ENCODE measurements at places on chromosomes 1 and 21. TPM values are rescaled to one million over a fixed set of nuclear protein-coding genes. Genes with fewer than 3 reads are reported as not detected.

GRCh38 chr1:113031171-113031933 lies 41.6 kb upstream of the LRIG2 start:
- DNase-seq: no peak

DNA sequence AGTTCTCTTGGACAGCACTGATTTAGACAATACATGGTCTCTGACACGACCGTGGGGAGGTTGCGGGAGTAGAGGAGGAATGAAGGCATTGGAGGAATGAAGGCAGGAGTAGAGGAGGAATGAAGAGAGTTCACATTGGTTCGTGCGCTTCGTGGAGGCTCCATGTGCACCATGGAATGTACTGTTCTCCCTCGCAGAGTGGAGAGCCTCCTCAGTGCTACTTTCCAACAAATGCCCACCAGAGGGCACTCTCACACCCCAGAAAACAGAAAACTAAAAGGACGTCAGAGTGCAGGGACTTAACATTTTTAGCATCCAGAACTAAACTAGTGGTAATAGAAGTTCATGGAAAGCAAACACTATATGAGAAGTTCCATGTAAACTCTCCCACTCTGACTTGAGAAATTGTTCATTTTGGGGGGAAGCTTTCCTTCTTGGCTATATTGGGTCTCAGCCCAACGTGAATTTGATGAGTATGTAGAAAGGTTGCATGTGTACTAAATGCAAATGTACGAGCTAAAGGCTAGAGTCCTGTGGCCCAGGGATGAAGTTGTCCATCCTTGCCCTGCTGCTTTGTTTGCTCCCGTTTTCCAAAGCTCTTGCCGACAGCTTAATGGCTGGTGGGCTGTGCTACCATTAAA lies 211.6 kb downstream of the LMX1A start:
- DNase-seq: peak; percentile 35

DNA sequence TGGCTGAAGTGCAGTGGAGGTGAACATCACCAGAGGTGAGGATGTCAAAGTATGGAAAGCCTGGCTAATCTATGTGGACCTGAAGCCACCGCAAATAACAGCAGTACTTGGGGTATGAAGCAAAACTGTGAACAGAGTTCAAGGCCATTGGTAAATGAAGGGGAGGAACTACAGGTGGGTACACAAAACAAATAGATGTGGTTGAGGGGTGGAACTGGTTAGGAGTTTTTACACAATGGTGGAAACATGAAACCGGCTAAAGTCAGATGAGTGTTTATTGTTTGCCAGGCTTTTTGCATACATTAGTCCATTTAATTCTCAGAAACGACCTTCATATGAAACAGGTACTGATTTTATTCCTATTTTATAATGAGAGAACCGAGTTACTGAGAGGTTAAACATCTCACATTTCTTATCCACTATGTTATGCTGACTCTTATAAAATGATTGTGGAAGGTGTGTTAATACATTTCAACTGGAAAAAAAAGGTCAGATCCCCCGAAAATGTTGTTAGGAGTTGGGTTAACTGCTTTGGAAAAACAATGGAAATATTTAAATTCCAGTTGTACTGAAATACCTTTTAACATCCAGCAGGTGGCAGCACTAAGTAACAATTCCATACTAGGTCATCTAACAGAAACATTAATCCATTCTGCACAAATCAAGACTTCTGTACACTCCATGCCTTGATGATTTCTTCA lies 44.3 kb upstream of the GTF2B start:
- no peak for DNase-seq

DNA sequence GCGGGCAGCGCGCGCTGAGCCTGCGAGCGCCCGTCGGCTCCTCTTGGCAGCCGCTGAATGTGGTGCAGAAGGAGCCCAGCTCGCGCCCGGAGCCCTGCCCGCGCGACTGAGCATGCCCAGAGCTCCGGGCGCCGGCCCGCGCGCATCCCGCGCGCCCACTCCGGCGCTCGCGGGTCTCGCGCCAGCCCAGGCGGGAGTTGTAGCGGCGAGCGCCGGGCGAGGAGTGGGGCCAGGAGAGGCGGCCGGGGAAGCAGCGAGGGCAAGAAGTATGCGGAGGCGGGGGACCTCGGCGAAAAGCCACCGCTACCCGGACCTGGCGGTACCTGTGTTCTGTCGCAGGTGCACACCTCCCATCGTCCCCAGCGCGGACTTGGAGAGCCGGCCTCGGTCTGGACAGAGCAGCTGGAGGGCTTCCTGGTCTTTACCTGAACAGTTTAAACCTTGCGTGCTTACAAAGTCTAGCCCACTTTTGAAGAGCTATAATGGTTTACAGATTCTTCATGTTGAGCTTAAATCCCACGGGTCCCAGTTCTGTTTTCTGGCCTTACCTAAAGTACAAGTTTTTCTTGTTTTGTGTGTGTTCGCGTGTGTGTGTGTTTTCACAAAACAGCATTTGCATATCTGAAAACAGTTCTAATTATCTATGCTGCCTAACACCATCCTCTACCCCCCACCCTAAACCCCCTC lies at the start of gene DDAH1:
Gene DDAH1, minus strand, starts transcription at position 61 of the 687 bp plus-strand sequence. CDS start 114 bp downstream, outside the sequence.
- DNase-seq: no peak

- no peak for DNase-seq
These were observed 11.8 kb downstream of the TFF2 start for GRCh38 chr21:42338729-42339715.

DNA sequence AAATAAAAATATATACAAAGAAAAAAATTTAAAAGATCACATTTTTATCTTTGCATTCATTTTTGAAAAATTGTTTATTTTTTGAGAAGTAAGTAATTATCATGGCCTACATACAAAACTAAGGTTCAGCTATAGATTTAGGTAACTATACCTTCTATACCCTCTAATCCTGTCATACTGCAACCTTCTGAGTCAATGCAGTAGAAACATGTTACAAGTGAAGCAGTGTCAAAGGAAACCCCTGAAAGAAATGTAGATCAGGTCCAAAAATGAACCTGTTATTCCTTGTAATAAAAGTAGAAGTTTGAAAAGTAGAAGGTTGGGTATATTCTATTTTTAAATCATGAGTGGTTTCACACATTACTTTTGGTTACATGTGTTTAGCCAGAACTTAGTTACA lies 51.3 kb downstream of the PTGS2 start:
- DNase-seq: no peak

- no peak for DNase-seq
These were observed 139.1 kb downstream of the BRINP2 start for GRCh38 chr1:177309880-177310279.

DNA sequence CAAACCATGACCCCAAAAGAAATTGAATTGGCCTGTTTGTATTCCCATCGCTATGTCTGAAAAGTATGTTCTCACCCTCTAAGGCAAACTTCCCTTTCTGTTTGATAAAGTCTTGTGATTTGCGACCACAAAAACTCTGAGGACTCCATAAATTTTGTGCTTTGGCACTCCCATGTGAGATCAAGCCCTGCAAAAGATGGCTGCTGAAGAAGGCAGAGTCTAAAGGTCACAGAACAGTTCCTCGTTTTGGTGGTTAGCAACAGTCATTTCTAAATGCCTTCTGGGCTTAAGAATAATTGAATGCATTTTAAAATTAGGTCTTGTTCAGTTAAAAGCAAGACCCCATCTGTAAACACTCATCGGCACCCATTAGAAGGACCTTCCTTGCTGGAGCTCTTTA lies 441.6 kb downstream of the OMA1 start:
- no peak for DNase-seq

DNA sequence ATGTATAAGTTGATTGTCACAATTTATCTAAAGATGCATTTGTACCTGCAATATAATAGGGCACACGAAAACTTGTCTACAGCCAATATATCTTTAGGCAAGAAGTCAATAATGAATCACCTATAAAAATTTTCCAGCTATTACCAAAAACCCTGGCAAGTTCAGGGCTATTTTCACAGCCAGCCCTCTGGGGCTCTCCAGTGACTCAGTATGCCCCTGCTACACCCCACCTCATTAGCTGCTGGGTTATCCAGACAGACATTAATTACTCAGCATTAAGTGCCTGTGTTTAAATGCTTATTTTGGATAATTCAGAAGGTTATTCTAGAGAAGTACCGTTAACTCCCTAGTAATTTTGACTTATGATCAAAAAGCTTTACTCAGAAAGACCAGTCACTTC lies 220.2 kb downstream of the TBX15 start:
- DNase-seq: no peak

DNA sequence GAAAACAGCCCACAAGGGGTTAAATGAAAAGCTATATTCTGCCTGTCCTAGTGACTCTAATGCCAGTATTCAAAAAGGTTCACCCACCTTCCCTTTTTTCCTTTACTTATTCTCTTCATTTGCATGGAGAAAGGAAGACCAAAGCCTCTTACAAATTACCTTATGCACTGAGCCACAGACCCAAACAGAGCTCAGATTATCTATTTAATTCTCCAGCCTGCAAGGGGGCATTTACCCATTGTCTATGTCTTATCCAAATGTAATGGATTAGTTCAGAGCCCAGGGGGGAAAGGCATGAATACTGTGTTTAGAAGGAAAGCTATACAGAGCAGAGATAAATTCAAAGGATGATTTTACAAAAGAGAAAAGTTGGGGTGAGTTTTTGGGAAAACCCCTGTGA lies 388.5 kb downstream of the OMA1 start:
- DNase-seq: no peak

DNA sequence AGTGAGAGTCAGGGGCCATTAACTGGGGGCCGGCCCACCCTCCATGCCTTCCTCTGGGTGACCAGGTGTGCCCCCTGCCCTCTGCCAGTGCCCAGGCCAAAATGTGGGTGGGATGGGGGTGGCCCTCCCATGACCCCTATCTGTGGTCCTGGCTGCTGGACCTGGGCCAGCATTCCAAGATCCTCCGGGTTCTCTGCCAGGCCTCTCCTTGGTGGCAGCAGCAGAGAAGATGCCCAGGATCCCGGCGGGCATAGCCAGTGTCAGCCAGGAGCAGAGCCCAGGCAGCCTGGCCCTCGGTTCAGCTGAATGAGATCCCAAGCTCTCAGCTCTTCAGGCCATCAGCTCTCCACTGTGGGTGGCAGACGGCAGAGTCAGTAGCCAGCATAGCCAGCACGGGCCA lies 31.3 kb upstream of the ACTRT2 start:
- no peak for DNase-seq

- no peak for DNase-seq
These were observed 4.5 kb downstream of the RAB7B start for GRCh38 chr1:205998457-205999241.

GRCh38 chr1:244445320-244446181 lies 6.2 kb downstream of the ADSS2 start:
- no peak for DNase-seq

DNA sequence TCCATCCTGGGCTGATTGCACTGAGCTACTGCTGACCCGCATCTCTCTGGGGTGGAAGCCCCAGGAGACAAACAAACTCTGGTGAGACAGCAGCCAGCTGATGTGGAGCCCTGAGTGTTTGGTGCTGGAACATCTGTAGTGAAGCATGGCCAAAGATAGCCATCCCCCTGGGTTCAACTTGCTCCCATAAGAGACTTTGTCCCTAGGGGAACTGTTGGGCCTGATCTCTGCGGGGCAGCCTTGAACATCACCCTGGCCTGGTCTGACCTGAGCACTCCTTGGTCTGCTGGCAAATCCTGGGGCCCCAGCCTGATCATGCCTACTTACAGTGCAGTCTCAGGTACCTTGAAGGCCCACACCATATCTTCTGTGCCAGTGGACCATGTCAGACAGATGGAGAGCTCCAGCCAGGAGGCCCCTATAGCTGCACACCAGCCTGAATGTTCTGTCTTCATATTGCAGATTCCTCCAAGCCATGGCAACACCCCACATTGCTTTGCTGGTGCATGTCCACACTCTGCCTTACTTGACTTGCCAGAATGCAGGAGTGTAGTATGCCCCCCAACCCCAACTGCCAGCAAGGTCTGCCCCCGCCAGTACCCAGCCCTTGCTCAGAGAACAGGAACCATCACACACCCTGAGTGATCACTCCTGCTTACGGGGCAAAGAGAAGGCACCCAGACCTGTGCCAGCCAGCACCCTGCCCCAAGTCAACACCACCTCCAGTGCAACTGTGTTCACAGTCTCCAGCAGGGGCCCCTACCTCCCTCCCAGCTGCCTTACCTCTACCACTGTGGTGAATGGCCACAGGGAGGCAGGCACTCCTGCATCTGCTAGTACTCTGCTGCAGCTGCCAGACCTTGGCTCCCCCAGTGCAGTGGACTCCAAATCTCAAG lies 690.5 kb upstream of the NR5A2 start:
- no peak for DNase-seq

GRCh38 chr1:15029786-15030185 lies 123.8 kb upstream of the TMEM51 start:
- DNase-seq: no peak

GRCh38 chr1:228902781-228903433 lies 167.6 kb downstream of the RHOU start:
- peak; percentile 61 for DNase-seq

DNA sequence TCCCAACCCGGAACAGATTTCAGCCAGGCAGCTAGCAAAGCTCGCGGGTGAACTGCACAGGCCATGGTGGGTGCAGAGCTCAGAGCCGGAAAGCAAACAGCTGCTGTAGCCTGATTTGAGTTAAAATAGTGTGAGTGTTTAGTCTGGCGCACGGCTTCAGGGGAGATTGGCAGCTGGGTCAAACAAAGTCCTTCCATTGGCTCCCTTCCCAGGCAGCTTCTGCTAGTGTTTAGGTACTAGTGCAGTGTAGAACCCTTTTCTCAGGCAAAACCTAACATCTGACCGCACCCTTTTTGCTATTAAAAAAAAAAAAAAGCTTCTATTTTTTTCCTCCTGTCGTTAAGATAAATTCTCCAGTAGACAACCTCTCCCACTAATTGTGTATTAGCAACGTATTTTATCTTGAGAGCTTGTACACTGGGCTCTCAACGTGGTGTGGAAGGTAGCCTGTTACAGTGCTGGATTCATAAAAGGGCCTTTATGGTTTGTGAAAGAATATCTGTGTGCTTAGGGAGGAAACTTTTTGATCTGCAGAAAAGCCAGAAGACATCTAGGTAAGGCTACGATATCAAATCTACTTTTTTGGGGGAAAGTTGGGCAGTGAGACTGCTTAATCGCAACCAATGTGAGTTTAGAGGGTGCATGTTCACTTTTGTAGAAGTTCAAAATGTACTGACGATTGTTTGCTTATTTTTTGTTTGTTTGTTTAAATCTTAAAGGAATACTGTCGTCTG lies 689.6 kb downstream of the USP25 start:
- peak; percentile 25 for DNase-seq

GRCh38 chr1:208002672-208003071 lies 91.7 kb upstream of the CD34 start:
- no peak for DNase-seq

GRCh38 chr1:28249866-28250295 lies 9.4 kb upstream of the SESN2 start:
- no peak for DNase-seq

- DNase-seq: no peak
These were observed 33.9 kb downstream of the MPZL1 start for GRCh38 chr1:167755654-167756053.

Gene GBP1
- 250 TPM for total RNA-seq

Gene CFAP126
- not detected for total RNA-seq

Gene RAB3B
- total RNA-seq: under 0.01 TPM

Gene UBL4B
- total RNA-seq: 0.63 TPM

Gene RPS6KC1
- 22.2 TPM for total RNA-seq

Gene C4BPA
- total RNA-seq: not detected

Gene ELF3
- 0.82 TPM for total RNA-seq

Gene COL6A1
- 1,024 TPM for total RNA-seq

Measured in omental fat pad (tissue), 4 donors.